Cardiac septum (tissue), 1 donor: ENCODE measurements at places on chromosomes 12 and 14. TPM values are rescaled to one million over a fixed set of nuclear protein-coding genes. Genes with fewer than 3 reads are reported as not detected.

DNA sequence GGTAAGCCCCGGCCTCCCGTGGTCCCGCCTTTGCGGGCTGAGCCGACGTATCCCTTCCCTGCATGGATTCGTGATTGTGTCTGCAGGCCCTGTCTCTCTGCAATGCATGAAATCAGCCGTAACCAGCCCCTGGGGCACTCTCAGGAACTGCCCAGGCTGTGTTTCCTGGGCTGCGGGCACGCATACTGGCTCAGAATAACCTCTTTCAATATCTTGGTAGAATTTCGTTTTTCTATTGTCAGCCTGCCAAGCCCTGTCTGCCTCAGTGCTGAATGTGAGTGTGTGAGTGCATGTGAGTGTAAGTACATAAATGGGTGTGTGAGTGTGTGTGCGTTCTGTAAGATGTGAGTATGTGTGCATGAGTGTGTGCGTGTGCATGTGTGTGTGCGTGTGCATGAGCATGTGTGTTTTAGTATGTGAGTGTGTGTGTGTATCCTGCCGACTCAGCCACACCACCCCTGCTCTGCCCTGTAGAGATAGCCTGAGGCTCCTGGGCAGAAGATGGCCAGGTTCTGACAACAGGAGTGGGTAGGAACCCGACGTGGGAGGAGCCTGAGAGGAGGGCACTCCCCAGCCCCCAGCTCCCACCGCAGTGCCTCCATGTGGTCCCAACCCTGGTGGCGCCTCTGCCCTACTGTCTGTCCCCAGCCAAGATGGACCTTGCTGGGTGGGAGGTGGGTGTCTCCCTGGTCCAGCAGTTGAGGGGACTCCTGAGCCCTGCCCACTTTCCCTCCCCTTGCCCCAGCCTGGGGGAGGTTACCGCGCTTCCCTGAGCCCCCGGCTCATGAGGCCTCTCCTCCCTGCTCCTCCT is 268.8 kb downstream of the ADGRD1 start:
- no peak for DNase-seq

- no peak for DNase-seq
Measured at GRCh38 chr12:22858849-22859570, 234.0 kb downstream of the ETNK1 start.

GRCh38 chr12:68432622-68433021 is 100.5 kb upstream of the MDM1 start:
- no peak for DNase-seq

The IL22 gene
- total RNA-seq: not detected

The MFAP5 gene
- total RNA-seq: 20.8 TPM
